ENCODE measurements at places on chromosomes 7 and 10. TPM values are rescaled to one million over a fixed set of nuclear protein-coding genes. Genes with fewer than 3 reads are reported as not detected.

Gene FRAT1
- 2.7 TPM for total RNA-seq

Gene INHBA
- 18.2 TPM for total RNA-seq

Gene SCD
- total RNA-seq = 532 TPM

Gene STEAP4
- total RNA-seq = under 0.01 TPM

Gene LRRC4
- 0.22 TPM for total RNA-seq

Gene CPA4
- 8.2 TPM for total RNA-seq

Gene ARL3
- total RNA-seq = 7.2 TPM

Gene PANK1
- 12.9 TPM for total RNA-seq

Gene BICC1
- 23.6 TPM for total RNA-seq

Gene RGR
- total RNA-seq = not detected

Gene RSPH10B
- total RNA-seq = 0.37 TPM

Gene SPDYE8
- total RNA-seq = not detected

Gene TEX47
- not detected for total RNA-seq

Gene HEPACAM2
- not detected for total RNA-seq

Gene FAM221A
- 2.0 TPM for total RNA-seq

Gene CPED1
- 117 TPM for total RNA-seq

Gene LRRC17
- total RNA-seq = 37.5 TPM

Gene ACBD7
- total RNA-seq = 4.5 TPM

Gene SLC25A13
- 17.2 TPM for total RNA-seq

Gene WNT16
- total RNA-seq = 0.87 TPM
